ENCODE measurements at places on chromosomes 3 and 15.
A peak's percentile ranks its signal among the peaks of the same experiment; 100 is the strongest.

- no peak overlapping the region for H3K4me3 ChIP-seq
- peaks cover 32% of the 10 kb centered on the region for H3K4me1 ChIP-seq
- DNase-seq: no peak
- H3K27ac ChIP-seq: no peak overlapping the region
- H3K27me3 ChIP-seq: peaks cover 3% of the 10 kb centered on the region
- H3K36me3 ChIP-seq: peaks cover 11% of the 10 kb centered on the region
Measured at GRCh38 chr3:116299646-116300081, 145.6 kb downstream of the LSAMP start.

DNA sequence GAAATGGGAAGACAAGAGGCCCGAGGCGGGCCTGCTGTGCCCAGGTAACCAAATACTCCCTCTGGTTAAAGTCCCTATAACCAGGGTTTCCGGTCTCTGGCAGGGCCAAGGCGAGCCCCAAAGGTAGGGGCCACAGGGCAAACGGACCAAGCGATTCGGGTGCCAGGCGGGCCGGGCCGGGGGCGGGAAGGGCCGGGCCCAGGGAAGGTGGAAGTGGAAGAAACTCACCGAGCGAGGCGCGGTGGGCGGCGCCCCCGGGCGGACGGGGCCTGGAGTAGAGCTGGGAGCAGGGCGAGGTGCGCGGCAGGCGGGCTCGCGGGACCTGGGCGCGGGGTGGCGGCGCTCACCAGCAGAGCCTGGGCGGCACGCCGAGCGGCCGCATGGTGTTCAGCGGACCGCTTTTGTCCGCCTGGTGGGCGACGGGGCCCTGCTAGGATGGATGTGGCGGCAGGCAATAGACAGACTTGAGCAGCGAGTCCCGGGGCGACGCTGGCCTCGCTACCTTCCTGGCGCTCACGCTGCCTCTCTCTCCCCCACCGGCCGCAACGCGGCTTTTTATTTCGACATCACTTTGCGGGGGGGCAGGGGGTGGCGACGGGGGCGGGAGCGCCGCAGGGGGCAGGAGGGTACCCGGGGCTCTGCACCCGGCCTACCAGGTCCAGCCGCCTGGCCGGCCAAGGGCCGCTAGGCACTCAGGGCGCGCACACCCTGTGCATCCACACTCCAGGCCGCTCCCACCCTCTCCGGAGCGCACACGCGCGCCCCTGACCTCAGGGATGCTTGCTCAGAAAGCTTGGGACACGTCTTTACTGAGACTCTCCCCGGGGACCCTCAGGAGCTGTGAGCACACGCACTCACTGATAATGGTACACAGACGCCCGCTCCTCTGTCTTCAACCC, at the start of gene GATA2:
Gene GATA2, minus strand, starts transcription at position 531 of the 899 bp plus-strand sequence. CDS start 6,170 bp downstream, outside the sequence.
- H3K4me3 ChIP-seq: peak within 1 kb of the TSS; percentile 93
- DNase-seq: peak; percentile 74

GRCh38 chr15:83204697-83205096, 2.9 kb downstream of the HDGFL3 start:
- H3K36me3 ChIP-seq: no peaks in the 10 kb centered on the region
- DNase-seq: no peak
- peak overlapping the region; percentile 66 for H3K4me3 ChIP-seq

- no peak overlapping the region for H3K27ac ChIP-seq
- no peak overlapping the region for H3K4me3 ChIP-seq
- H3K27me3 ChIP-seq: no peaks in the 10 kb centered on the region
Measured at GRCh38 chr3:15711281-15711680, 86.5 kb downstream of the ANKRD28 start.

DNA sequence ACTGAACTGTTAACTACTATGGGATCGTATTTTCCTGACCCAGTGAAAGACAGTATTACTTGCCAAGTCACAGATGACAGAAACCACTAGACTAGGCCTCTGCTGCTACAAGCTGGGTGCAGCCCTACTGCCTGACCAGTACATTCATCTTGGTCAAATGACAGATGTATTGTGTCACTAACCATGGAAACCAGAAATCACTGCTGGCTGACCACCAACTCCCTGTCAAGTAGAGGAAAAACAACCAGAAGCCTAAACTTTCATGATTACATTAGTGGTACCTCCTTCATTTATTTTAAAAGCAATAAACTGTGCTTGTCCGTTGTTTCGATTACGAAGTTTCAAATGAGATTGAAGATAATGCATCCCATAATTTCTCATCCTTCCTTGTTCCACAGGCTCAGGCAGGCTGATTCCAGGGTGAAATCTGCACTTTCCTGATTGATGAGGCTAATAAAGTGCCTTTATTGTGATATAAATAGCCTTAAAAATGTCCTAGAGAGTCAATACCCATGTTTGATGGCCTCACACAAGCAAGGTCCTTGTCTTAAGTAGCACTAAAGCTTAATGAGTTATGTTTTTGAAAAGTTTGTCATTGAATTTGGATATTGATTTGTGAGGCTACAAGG, 309.7 kb downstream of the LSAMP start:
- no peak for DNase-seq
- H3K4me1 ChIP-seq: peaks cover 35% of the 10 kb centered on the region
- H3K4me3 ChIP-seq: peak overlapping the region; percentile 33
- H3K27me3 ChIP-seq: no peaks in the 10 kb centered on the region
- H3K27ac ChIP-seq: no peak overlapping the region

GRCh38 chr3:20743553-20744321, 557.7 kb upstream of the SGO1 start:
- H3K36me3 ChIP-seq: no peaks in the 10 kb centered on the region
- H3K27ac ChIP-seq: no peak overlapping the region
- peaks cover 22% of the 10 kb centered on the region for H3K4me1 ChIP-seq

- no peak overlapping the region for H3K27ac ChIP-seq
- no peak for DNase-seq
- no peak overlapping the region for H3K4me3 ChIP-seq
Measured at GRCh38 chr3:69755795-69756194, 16.5 kb downstream of the MITF start.

GRCh38 chr3:123657568-123657967, 72.7 kb upstream of the HACD2 start:
- H3K4me1 ChIP-seq: peaks cover 21% of the 10 kb centered on the region
- peaks cover 3% of the 10 kb centered on the region for H3K27me3 ChIP-seq
- H3K27ac ChIP-seq: no peak overlapping the region
- no peak for DNase-seq
- H3K4me3 ChIP-seq: no peak overlapping the region
- peaks cover 3% of the 10 kb centered on the region for H3K36me3 ChIP-seq

- peak overlapping the region; percentile 53 for H3K4me3 ChIP-seq
- no peaks in the 10 kb centered on the region for H3K27me3 ChIP-seq
- no peak for DNase-seq
Measured at GRCh38 chr3:123587401-123587800, 2.5 kb upstream of the HACD2 start.

DNA sequence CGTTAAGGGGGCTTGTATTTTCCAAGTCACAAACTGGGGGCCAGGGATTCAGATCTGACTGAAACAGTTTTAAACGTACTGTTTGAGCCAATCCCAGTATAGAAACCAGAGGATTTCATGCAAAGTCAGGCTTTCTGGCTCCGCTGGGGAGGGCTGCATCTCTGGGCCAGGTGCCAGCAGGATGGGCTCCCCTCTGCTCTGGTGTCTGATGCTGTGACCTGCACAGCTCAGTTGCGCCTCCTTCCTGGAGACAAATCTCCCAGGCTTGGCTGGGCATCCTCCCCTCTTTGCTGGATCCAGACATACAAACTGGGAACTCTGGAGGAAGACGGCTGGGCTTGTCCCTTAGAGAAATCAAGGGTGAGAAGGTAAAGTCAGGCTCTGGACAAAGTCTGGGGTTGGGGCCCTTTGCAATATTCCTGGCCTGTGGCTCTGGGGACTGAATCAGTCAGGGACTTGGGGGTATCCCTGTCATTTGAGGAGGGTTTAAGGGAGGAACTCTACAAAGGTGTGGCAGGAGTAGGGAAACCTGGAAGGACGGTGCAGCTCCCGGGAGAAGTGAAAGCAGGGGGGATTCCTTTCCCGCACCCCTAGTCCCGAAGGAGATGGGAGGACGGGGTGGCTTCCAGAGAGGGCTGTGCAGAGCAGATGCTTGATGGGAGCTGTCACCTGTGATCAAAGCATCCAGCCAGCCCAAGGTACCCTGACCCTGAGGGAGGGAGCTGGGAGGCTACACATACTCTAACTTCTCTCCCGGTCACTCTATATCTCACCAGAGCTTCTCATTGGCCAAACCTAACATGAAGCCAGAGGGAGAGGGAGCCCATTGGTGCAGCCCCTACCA, 114.8 kb upstream of the ATP2B2 start:
- H3K4me1 ChIP-seq: no peaks in the 10 kb centered on the region
- no peaks in the 10 kb centered on the region for H3K36me3 ChIP-seq
- DNase-seq: no peak
- no peak overlapping the region for H3K27ac ChIP-seq
- H3K27me3 ChIP-seq: peaks cover 37% of the 10 kb centered on the region

DNA sequence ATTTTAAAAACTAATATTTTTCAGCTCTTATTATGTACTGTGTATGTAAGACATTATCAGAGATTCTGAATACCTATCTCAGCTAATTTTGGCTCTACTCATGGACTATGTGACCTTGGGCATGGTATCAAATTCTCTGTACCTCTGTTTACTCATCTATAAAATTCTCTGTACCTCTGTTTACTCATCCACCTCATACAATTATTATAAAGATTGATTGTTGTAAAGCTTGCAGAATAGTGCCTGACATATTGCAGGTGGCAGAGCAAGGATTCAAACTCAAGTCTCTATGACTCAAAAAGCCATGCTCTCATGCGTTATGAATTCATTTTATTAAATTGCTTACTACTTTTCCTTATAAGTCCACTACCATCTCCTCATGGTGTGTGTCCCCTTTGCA, 151.9 kb upstream of the ARL6 start:
- DNase-seq: no peak
- no peak overlapping the region for H3K4me3 ChIP-seq
- no peaks in the 10 kb centered on the region for H3K36me3 ChIP-seq
- no peaks in the 10 kb centered on the region for H3K4me1 ChIP-seq
- peaks cover 5% of the 10 kb centered on the region for H3K27me3 ChIP-seq

DNA sequence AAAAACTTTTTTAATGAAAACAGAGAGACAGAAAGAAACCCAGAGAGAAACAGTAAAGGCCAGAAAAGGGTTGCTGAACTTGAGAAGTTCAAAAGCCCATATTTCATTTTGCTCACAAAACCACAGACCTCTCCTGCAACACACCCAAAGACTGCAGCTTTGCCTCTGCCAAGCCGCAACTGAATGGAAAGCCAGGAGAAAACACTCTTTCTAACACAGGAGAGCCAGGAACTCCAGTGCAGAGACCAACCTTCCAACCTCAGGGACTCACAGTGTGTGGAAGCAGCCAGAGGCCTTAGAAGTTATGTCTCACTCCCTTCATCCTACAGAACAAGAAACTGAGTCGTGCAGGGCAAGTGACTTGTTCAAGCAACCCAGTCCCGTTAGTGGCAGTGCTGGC, 163.1 kb upstream of the HES1 start:
- H3K36me3 ChIP-seq: no peaks in the 10 kb centered on the region
- H3K4me1 ChIP-seq: peaks cover 55% of the 10 kb centered on the region

DNA sequence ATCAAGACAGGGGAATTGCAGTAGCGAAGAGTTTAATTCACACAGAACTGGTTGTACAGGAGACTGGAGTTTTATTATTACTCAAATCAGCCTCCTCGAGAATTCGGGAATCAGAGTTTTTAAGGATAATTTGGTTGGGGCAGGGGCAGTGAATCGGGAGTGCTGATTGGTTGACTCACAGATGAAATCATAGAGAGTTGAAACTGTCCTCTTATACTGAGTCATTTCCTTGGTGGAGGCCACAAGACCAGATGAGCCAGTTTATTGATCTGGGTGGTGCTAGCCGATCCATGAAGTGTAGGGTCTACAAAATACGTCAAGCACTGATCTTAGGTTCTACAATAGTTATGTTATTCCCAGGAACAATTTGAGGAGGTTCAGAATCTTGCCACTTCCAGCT, 5.3 kb upstream of the ZNF770 start:
- H3K36me3 ChIP-seq: no peaks in the 10 kb centered on the region
- peaks cover 5% of the 10 kb centered on the region for H3K4me1 ChIP-seq
- no peak overlapping the region for H3K27ac ChIP-seq
- H3K27me3 ChIP-seq: no peaks in the 10 kb centered on the region

All from type B pancreatic cell (in vitro differentiated cells).